Liver (tissue), 10 donors: ENCODE measurements at places on chromosomes 2 and 18. TPM values are rescaled to one million over a fixed set of nuclear protein-coding genes. Genes with fewer than 3 reads are reported as not detected.

GRCh38 chr2:178230396-178230795 is 36.1 kb downstream of the OSBPL6 start:
- no peak for DNase-seq

GRCh38 chr18:76587147-76587878 is 92.3 kb upstream of the ZNF516 start:
- DNase-seq: no peak

GRCh38 chr2:15908371-15908770 is 32.0 kb upstream of the MYCN start:
- DNase-seq: no peak

DNA sequence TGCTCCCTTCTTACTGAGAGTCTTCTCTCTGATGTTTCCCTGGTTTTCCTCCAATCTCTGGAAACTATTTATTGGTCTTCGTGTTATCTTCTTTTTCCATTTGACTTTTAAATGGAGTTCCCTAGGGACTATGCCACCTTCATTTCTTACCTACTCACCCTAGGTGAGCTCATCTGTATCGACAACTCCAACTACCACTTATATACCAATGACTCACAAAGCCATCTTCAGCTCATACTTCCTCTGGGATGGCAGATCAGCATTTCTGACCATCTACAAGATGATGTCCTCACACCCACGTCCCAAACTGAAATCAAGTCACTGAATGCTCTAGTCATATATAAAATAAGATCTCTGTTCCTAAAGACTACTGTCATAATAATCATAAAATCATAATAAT is 40.6 kb downstream of the CFAP210 start:
- no peak for DNase-seq

DNA sequence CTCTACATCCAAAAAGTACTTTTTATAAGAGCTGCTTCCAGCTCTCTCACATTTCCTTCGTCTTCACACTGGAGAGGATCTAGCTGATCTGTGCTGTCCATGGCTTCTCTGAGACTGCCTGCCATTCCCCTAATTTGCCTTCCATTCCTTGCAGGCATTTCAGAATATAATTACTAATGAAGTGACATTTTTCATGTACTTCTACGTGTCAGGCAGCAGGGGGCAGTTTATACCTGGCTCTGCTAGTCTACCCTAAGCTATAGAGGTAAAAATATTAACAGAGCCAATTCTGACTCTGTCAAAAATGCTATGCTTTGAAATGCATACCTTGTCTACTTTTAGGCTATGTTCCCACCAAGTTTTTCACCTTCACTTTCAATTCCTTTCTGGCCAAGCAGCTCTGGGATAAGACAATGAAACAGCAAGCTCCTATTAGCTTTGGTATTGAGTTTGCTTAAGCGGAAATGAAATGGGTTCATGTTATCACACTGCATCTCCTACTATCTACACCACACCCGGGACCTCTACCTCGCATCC is 81.9 kb downstream of the MEP1B start:
- no peak for DNase-seq

The DLX1 gene
- total RNA-seq: not detected

DNA sequence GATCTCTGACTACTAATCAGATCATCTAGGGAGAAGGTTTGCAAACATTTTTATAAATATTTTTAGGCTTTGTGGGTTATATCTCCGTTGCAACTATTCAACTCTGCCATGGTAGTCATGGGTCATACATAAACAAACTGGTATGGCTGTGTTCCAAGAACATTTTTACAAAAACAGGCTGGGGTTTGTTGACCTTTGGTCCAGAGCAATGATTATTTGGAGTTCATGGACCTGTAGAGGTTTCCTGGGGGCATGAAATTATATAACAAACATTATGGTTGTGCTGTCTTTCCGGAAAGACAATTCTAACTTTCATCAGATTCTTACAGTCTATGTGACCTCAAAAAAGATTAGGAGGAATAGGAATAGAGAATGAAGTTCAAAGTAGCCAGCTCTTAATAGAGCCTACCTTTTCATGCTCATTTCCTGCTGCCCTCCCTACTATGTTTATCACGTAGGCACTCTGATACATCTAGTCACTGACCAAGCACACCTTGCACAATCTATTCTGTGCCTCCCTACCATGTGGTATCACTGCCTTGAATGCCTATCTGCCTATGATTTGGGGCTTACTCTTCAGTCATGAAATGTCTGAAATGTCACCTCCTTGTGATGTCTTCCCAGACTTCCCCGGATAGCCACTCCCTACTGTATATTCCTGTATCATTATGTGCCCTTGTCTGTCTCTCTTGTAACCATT is 102.4 kb upstream of the SCN1A start:
- DNase-seq: no peak

DNA sequence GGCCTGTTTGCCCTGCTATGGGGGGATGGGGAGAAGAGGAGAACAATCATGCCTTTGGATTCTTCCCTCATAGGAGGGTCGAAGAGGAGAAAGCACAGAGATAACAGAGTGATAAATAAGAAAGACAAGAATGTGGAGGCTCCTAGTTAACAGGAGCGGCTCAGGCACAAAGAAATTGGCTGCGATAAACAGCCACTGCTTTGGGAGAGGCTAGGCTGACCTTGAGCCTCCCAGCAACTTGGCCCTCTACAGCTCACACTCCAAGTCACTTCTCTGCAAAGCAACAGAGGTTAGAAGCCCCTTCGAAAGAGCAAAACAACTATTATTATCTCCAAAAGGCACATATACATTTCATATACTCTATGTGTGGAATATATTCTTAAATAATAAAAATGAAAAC is 69.5 kb downstream of the ZBTB7C start:
- DNase-seq: no peak

GRCh38 chr2:113925884-113926283 is 36.0 kb downstream of the ACTR3 start:
- DNase-seq: no peak

- no peak for DNase-seq
These were observed 666.0 kb downstream of the DSC3 start for GRCh38 chr18:30376515-30376914.

- DNase-seq: no peak
These were observed 167.5 kb downstream of the MCFD2 start for GRCh38 chr2:46748121-46748520.

The SLC19A3 gene
- 12.9 TPM for total RNA-seq

DNA sequence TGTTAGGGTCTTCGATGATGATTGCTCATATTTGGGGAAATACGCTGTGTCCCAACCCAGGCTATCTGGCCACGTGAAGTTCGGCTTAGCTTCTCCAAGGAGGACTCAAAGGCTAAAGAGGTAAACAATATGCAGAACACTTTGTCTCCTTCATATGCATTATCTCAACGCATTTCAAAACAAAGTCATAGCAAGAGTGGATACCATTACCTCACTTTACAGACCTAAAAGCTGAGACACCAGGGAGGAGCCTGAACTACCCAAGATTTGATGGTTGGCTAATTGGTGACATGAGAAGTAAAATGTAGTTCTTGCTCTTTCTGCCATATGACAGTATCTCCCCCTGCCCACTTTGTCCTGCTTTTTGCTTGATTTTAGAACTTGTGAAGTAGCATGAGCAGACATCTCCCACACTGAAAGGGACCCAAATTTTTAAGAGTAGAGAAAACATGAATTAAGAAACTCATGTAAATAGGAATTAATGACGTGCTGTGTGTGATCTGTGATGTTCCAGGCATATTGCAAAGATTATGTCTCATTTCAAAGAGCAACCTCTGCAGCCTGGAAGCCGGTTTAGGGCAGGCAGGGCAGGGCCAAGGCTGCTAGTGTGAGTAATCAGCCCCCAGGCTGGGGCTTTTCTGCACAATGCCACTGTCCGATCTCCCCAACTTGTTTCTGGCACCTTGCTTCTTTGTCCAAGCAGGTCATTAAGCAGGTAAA is 144.5 kb downstream of the BCL11A start:
- DNase-seq: no peak

The CD8A gene
- total RNA-seq: 0.42 TPM

- DNase-seq: no peak
These were observed 123.0 kb downstream of the PMAIP1 start for GRCh38 chr18:60022671-60023276.

- no peak for DNase-seq
These were observed 557.3 kb upstream of the SALL3 start for GRCh38 chr18:78422336-78422735.

GRCh38 chr18:48139431-48140347 is 209.2 kb upstream of the SMAD2 start:
- no peak for DNase-seq
